ENCODE measurements at places on chromosomes 3 and 15.

DNA sequence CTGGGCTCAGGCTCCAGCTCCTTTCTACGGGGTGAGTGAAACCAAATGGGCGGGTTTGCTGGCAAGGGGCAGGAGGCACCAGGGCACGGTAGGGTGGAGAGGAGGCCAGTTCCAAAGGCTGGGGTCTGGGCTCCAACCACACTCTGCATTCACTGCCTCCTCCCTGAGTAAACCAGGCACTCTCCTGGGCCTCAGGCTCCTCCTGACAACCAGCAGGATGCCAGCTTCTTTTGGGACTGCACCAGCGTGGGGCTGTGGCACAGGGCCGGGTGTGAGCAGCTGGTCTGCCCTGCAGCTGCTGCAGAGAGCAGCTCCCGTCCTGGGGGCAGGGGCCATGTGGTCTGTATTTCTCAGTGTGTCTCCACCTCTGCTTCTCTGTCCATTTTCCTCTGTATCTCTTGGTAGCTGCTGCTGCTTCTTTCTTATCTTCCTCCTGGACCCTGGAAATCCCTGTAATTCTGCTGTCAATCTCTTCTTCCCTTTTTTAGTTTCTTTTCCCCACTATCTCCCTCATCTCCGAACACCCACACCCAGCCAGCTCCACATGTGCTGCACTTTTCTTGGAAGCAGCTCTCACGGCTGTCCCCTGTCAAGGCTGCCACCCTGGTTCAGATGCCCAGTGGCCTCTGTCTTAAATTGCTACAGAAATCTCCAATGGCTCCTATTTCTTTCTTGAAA lies 54.9 kb upstream of the TBC1D21 start:
- no peak for DNase-seq

- no peak for DNase-seq
Measured at GRCh38 chr15:53512029-53512428, 247.4 kb downstream of the WDR72 start.

DNA sequence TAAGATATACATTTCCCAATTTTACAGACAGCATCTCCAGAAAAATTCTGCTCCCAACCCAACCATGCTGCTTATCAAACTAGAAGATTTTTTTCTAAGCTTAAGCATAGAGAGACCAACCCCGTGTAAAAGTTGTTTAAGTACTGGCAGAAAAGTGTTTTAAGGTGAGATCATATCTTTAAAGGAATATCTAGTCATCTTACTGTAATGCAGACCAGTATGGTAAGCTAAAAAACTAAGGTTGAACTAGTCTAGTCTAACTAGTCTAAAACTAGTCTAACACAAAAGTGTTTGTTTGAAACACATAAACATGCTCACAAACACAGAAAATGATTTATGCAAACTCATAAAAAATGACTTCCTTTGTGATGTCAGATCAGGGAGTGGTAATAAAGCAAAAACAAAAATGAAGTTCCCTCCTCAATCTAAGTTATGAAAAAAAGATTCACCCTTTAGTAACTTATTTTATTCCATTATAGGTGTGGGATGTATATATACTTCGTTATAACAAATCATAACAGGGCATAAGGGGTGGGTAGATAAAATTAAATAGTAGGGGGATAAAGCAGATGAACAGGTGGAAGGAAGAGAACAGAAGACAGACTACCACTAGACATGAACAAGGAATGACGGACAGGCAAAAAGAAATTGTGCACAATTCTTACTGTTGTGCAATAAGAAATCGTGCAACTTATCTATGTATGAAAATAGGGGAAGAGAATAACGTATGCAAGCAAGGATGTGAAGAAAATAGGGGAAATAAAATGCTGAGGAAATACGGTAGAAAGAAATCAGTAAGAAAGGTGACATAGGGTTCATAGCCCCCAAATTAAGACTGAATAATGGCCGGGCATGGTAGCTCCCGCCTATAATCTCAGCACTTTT lies 10.0 kb downstream of the MYO5A start:
- no peak for DNase-seq

GRCh38 chr15:51121118-51121517 lies 26.4 kb upstream of the TNFAIP8L3 start:
- no peak for DNase-seq

- DNase-seq = peak; percentile 20
Measured at GRCh38 chr3:112303764-112304325, 9.8 kb upstream of the SLC9C1 start.

DNA sequence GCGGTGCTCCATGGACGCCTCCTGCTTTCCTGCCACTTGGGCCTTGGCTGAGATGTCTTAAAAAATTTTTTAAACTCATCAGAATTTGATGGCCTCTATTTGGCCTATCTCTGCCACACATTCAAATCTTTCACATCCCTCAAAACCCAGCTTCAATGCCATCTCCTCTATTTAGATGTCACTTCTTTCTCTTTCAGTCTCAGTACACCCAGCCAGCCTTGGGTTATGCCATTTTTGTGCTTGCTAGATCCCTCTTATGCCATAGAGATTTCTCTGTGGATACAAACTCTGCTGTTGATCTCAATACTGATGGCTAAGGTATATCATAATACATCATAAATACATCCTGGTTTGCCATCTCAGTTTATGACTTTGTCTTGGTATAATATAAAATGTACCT lies 222.3 kb upstream of the TPRG1 start:
- DNase-seq = no peak

GRCh38 chr15:66923438-66923881 lies 141.9 kb upstream of the SMAD3 start:
- no peak for DNase-seq

DNA sequence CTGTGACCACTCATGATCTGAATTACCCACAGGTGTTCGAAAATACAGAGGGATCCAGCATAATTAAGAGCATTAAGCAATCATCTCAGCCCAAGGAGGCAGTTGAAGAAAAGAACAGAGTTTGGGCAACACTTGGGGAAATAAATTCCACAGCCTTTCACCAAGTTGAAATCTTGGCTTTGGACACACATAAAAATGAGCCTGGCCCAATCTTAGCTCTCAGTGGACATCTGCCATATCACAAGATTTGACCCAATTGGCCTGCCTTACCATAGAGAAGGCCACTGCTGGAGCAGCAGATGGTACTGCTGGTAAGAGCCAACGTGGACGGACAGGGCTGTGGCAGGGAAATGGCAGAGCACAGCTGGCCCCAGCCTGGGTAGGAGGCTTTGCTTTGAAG lies 13.0 kb downstream of the FOXP1 start:
- no peak for DNase-seq

GRCh38 chr3:168123201-168124176 lies 27.8 kb upstream of the GOLIM4 start:
- no peak for DNase-seq

GRCh38 chr15:99703603-99704443 lies 29.4 kb downstream of the LYSMD4 start:
- no peak for DNase-seq

- DNase-seq = no peak
Measured at GRCh38 chr15:74193299-74193718, 9.3 kb downstream of the STRA6 start.

DNA sequence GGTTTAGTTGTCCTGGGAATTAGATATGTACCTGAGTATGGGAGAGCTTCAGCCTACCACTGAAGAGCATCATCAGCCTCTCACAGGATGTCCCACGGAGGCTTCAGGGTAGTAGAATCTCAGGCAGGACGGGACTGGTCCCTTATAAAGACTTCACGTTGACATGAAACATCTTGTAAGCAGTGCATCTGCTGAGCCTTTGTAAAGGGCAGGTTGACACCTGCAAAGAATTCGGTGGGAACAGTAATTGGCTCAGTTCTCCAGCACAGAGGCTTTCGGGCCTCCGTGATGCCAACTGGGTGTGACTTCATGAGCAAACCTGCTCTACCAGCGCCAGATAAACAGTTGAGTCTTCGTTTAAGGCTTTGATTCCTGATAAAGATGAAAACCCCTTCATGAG lies 26.9 kb upstream of the AVEN start:
- no peak for DNase-seq

- DNase-seq = no peak
Measured at GRCh38 chr3:190053919-190054672, 66.6 kb downstream of the P3H2 start.

- DNase-seq = no peak
Measured at GRCh38 chr15:38859574-38859973, 295.0 kb upstream of the RASGRP1 start.

DNA sequence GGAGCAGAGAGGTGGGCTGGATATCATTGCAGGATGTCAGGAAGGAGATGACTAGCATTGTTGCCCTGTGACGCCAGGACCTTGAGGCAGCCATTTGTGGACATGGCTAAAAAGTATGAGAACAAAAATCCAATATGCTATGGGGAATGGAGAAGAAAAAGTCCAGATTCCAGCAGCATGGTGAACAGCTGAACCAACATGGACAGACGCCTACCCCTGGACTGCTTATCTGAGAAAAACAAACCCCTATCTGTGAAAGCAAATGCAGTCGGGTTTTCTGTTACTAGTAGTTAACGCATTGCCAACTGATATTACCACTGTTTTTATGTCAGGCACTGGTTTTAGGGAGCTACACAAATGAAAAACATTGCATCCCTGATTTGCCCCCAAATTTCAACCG lies 251.2 kb upstream of the RORA start:
- no peak for DNase-seq

DNA sequence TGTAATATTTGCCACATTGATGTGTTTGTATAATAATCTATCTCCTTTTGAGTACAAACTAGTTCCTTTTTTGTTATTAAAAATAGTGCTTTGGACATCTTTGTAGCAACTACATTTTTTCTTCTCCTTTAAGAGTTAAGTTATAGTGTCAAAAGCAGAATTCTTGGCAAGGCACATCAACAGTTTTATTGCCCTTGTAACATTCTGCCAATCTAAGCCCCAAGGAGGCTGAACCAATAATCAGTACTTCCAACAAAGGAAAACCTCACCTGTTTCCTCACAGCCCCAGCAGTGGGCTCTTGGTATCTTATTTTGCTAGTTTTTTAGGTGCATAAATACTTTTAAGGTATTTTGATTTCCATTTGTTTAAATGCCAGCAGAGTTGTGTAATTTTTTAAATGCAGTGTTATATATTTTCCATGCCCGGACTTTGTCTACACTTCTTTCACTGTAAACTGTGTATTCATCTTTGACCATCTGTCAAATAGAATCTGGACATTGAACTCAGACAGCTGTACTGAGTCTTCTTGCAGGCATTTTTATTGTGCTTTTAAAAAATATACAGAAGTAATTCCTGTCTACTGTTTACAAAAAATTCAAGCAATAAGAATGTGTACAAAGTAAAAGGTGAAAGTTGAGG lies 101.0 kb downstream of the MYLK start:
- no peak for DNase-seq

DNA sequence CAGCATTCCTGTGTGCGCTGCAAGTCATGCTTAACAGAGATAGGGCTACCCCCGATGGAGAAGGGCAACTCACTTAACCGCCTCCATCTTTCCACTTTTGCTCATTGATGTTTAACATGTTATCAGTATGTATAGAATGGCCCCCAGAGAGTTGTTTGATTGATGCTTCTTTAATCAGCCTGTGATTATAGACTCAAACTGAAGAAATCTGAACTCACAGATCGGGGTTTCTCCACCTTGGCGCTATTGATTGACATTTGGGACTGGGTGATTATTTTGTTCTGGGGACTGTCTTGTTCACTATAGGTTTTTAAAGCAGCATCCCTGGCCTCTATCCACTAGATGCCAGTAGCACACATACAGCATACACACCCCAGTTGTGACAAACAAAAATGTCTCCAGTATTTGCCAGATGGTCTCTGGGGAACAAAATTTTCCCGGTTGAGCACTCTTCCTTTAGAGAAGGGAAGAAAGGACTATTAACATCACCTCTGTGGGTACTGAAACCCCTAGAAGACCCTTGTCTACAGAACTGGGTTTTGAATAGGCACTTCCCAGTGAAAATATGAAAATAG lies 54.4 kb downstream of the LARS2 start:
- no peak for DNase-seq

GRCh38 chr3:188590557-188590956 lies 436.6 kb downstream of the LPP start:
- DNase-seq = no peak

DNA sequence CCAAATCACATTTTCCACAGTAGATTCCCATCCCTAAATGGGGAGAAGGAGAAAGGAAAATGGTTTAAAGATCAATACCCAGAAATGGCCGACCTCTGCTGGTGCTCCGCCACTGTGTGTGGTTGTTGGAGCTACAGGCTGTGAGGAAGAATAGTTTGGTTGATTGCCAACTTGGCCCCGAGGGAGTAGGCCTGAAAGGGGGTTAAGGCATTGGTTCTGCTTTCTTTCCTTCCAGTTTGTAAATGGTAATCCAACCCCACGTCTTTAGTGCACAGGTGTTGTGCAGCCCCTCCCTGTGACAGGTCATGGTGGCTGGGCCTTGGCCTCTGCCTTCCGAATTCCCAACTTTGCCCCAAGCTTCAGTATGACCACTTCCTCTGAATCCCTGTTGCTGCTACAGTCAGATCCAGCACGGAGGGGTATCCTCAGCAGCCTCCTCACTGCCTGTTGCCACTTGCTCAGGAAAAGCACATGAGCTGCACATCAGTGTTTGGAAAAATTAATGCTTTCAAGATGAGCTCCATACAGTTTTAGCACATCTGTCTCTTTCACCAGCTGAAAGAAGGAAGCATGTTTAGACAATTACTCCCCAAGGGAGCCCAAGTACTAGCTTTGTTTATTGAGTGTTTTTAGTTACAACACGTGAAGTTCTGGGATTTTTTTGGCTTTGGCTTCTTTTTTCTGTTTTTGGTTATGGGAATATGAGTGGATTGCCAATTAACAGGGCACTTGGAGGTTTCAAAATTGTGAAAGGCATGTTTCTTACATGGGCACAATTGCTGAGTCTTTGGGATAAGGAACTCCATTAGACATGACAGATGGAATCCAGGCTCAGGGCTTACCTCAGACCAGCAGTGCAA lies 92.3 kb upstream of the ROPN1 start:
- no peak for DNase-seq

DNA sequence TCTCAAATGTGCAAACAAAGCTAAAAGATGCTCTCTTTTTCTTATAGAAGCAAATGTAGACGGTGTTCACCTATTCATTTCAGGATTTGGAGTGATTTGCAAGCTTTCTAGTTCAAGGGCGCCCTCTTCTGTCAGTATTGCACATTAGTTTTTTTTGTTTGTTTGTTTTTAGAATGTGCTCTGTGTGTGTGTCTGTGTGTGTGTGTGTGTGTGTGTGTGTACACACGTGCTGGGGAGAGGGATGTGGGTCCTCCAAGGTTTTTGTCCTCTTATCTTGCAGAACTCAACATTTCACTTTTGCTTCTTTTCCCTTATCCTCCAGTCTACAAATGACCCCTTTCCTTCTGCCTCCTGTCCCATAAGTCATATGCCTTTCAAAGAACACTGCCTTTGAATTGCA lies 23.5 kb downstream of the DNAH1 start:
- DNase-seq = no peak

Data from activated B cell treated with CpG ODN at 0.5 μM for 24 hours (primary cell).